ENCODE measurements at places on chromosomes 11 and 22.
A peak's percentile ranks its signal among the peaks of the same experiment; 100 is the strongest.

GRCh38 chr11:110797453-110797852, 85.2 kb upstream of the ARHGAP20 start:
- DNase-seq, result no peak

DNA sequence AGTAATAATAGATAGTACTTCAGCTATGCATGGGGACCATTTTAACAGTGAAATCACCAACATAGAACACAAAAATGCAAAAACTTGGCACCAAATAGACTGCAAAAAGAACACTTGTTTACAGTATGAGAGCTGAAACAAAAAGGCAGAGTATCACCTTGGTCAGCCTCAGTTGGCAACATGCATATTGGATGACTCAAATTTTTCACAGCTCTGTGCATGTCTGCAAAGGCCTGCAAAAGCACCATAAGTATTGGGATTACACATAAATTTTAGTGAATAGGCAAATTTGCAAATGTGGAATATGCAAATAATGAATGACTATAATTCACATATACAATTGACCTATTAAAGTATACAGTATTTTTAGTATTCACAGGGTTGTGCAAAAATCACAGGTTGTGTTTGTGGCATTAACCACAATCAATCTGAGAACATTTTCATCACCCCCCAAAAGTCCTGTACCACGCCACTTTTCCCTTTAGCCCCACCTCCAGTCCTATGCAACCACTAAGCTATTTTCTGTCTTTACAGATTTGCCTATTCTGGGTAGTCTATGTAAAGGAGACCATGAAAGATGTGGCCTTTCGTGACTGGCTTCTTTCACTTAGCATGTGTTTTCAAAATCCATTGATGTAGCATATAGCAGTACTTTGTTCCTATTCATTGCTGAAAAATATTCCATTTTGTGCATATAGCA, 47.2 kb downstream of the CCDC15 start:
- no peak for DNase-seq

GRCh38 chr11:3161309-3161708, 3.8 kb downstream of the OSBPL5 start:
- no peak for DNase-seq

DNA sequence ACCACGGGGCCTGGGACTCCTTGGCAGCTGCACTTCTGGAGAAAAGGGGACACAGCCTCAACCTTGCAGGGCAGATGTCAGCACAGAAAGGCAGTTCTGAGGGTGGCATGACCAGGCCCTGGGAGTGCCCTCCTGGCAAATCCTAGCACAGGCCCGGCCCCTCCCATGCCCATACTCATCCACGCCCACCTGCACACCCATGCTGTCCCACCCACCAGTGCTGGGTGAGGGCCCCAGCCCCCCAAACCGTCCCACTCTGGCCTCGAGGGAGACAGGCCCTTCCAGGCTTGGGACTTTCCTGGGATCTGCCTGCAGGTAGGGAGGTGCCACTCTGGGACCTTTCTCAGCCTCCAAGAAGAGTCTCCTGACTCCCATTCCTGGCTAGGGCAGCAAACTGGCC, 10.1 kb downstream of the DUSP8 start:
- no peak for DNase-seq

DNA sequence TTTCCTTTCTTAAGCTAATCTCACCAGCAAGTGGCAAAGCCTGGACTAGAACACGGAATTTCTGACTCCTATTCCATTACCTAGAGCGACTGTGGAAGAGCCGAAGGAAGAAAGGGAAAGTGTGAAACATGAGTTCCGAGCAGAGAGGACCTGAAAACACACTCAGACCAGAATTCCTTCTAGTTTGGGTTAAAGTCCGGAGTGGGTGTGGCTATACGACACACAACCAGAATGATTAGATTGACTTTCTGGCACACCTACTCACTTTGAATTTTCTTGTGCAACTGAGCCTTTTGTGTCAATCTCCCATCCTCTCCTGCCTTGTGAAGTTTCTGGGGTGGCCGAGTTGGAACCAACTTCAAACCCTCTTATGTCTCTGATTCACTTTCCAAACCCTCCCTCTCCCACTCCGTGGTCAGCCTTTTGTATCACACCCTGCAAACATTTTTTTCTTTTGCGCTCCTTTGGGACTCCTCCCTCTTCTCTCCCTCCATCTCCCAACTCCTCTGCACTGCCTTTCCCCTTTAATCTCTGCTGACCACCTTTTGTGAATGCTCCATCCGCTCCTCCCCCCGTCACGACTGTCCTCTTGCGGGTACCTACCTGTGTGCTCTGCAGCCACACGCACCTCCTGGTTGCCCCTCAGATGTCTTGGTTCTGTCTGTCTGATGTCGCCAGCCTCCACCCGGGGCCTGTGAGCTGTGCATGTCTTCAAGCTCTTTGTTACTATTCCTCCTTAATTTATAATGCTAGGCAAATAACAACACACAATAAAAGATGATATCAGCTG, 86.3 kb upstream of the BLID start:
- DNase-seq, result no peak

GRCh38 chr22:48340727-48341709, 1486.7 kb downstream of the BRD1 start:
- no peak for DNase-seq

- no peak for DNase-seq
Measured at GRCh38 chr22:39101226-39101625, 4.2 kb downstream of the APOBEC3H start.

GRCh38 chr11:26700574-26701235, 21.2 kb downstream of the SLC5A12 start:
- no peak for DNase-seq

- DNase-seq, result no peak
Measured at GRCh38 chr22:49761836-49762235, 65.8 kb downstream of the BRD1 start.

- DNase-seq, result no peak
Measured at GRCh38 chr11:61357233-61357893, 4.3 kb downstream of the CYB561A3 start.

DNA sequence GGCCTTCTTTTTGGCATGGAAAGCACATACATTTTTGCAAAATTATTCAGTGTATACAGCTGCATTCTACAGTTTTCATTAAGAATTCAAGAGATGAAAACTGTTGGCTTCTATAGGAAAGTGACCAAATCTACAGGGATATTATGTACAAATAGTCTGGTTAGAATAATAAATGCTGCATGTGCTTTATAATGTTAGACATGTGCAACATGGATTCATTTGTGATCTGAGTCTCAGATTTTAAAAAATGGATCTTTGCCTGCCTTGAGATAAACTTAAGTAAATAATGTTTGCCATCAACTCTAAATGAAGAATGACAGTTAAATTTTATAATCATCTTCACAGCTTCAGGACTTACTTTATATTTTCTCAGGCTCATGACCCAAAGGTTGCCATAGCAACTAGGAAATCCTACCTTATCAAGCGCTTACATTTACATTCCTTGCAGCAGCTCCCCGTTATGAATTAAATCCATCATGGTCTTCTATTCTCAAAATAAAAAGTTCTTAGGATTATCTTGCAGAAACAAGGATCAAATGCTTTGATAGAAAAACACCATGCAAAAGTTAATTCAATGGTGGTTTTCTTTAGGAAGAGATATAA, 200.2 kb downstream of the CADM1 start:
- no peak for DNase-seq

- peak; percentile 29 for DNase-seq
Measured at GRCh38 chr11:129960216-129961214, 42.1 kb downstream of the PRDM10 start.

- no peak for DNase-seq
Measured at GRCh38 chr11:69287968-69288882, 5.7 kb upstream of the MYEOV start.

DNA sequence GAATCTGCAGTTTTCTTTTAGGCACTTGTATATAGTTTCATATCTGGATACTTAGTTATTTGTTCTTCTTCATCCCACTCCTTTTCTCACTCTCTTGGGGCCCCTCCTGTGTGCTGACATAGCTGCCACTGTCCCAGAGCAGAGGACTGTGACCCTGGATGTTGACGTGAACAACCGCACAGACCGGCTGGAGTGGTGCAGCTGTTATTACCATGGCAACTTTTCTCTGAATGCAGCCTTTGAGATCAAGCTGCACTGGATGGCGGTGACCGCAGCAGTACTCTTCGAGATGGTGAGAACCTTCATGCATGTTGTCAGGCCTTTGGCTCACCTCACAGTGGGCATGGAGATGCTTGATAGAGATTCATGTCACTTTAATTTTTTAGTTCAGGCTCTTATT, 50.9 kb upstream of the YWHAH start:
- DNase-seq, result no peak

DNA sequence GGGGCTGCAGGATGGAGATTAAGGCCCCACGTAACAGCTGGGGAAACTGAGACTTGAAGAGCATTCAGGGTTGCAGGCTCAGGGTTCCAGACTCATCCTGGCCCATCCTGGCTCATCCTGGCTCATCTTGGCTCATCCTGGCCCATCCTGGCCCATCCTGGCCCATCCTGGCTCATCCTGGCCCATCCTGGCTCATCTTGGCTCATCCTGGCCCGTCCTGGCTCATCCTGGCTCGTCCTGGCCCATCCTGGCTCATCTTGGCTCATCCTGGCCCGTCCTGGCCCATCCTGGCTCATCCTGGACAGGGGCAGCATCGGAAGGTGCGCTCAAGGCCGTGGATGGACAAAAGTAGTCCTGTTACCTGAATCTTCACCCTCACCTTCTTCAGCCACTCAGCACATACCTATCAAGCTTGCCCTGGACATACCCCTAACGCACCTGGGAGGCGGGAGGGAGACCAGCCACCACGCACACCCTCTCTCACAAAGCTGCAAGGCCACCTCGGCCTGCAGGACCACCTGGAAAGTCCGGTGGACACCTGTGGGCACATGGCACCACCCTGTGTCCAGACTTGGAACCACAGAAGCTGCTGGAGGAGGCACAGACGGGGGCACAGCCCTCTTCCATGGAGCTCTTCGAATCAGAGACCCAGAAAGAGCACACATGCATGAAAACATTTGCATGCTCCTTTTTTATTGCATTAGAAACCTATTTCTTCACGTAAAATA, 20.3 kb upstream of the NLRP6 start:
- no peak for DNase-seq

- no peak for DNase-seq
Measured at GRCh38 chr22:19652316-19652715, 62.0 kb upstream of the SEPTIN5 start.

GRCh38 chr11:117423046-117423575, 95.5 kb downstream of the CEP164 start:
- DNase-seq, result no peak

GRCh38 chr11:64877390-64878222, 815 bp downstream of the EHD1 start:
- no peak for DNase-seq

- DNase-seq, result no peak
Measured at GRCh38 chr11:112878033-112878601, 83.1 kb upstream of the NCAM1 start.
